ENCODE measurements at places on chromosomes 6 and 20.

DNA sequence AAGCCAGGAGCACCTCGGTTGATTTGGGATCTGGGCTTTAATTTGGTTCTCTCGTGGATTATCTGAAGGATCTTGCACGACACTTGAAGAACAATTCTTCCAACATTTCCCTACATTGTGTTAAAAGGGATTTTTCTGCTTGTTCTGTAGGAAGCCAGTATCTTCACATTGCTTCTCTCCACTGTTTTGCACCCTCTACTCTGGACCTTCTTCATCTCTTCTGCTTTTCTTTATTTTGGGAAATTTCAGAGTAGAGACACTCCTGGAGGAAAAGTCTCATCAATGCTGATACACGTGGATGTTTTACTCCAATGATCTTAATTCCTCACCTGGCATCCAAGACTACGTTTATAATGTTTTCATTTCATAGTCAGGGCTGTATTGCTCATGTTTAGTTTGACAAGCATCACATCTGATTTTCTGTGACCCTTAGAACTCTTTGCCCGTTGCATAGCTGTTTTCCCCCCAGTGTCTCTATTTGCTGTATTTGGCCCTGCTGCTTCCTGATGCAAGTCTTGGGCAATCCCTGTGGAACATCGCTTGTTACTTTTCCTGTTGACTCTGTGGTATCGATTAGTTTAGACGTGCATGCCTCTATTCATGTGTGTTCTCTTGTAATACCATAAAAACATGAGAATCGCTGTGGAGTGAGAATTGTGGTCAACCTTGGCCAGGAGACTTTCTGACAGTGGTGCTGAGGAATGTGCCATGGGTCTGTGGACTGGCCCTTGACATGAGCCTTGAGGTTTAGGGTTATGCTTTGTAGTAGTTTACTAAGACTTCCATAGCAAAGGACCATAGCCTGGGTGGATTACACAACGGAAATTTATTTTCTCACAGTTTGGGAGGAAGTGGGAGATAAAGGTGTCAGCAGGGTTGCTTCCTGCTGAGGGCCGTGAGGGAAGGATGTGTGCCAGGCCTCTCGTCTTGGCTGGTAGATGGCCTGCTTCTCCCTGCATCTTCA, 12.5 kb downstream of the PLCB1 start:
- DNase-seq, result no peak

DNA sequence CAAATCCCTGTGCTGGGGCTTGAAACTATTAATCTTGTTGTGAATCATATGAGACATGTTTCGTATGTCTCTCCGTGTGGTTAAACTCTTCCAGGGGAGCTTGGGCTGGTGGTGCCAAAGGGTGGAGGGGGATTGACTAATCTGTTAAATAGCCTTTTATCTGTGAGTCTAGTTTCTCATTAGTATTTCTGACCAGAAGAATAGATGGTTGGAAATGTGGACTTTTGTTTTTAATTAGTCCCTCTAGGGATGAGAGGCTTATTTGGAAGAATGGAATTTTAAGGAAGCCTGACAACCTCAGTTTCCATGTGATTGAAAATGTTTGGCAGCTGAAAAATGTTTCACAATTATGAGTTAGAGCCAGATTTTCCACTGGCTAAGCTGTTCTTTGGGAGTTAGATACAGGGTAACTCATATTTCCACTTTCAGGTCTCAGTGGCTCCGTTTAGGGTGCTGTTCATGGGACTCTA, 117.3 kb downstream of the BCKDHB start:
- no peak for DNase-seq

GRCh38 chr20:37401282-37401929, 55.5 kb downstream of the SRC start:
- no peak for DNase-seq

- no peak for DNase-seq
These were observed 179.8 kb downstream of the ERMARD start for GRCh38 chr6:169931261-169931660.

DNA sequence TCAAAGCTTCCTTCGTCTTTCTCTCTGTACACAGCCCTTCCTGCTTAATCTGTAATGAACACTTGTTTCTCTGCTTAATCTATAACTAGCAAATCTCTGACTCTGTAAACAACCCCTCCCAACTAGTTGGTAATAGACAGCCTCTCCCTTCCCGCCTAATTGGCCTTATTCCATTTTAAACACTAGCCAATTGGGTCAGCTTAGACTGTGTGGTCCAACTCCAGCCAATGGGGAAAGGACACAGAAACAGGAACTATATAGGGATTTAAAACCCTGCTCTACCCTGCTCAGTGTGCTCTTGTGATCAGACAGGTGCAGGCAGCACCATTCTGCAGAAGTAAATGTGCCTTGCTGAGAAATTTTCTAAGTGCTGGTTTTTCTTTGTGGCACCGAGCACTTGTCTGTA, 18.5 kb downstream of the CHD6 start:
- DNase-seq, result no peak

- DNase-seq, result no peak
These were observed 9.5 kb upstream of the DTNBP1 start for GRCh38 chr6:15672291-15672690.

Data from stimulated activated CD4-positive, alpha-beta T cell treated with anti-CD3 and anti-CD28 coated beads, Interleukin-15, amount 100 ng/mL, for 48 hours (primary cell).